ENCODE measurements at places on chromosomes 6 and 20.

GRCh38 chr20:18984238-18985200, 170.9 kb downstream of the SCP2D1 start:
- no peak for DNase-seq

- DNase-seq = no peak
Observed at GRCh38 chr20:33829636-33830035, 18.5 kb downstream of the CHMP4B start.

DNA sequence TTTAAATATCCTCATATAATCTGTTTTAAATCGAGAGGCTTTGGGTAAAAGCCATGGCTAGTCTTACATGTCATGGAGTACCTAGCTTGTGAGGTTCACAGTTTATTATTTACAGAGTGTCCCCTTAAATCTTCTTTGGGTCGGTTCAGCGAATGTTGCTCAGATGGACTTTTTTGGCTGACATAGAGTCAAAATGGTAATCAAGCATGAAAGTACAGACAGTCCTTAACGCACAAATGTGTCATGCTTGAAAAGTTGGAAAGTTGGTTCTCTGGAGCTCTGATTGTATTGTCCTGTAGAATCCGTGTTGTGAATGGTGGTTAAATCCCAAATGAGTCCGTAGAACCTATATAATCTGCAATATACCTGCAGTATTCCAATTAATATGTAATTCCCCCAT, 22.0 kb downstream of the PTPN1 start:
- no peak for DNase-seq

DNA sequence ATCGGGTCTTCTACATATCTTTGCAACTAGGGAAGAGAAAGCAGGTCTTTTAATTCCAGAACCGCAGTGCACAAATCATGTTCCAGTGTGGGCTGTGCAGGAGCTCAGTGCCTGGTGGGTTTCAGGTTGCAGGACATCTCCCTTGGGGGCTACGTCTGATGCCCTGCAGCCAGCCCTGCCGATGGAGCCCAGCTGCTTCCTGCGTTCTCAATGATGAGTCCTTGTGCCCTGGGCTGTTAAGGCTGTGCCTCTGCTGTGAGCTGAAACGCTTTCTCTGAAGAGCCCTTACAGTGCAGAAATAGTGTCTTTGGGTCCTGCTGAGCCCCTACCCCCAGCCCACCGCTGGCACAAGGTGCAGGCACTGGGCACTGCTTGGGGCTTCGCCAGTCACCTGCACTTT, 192.9 kb downstream of the SYNDIG1 start:
- no peak for DNase-seq

GRCh38 chr6:41332842-41333736, 2.3 kb upstream of the NCR2 start:
- DNase-seq = no peak

DNA sequence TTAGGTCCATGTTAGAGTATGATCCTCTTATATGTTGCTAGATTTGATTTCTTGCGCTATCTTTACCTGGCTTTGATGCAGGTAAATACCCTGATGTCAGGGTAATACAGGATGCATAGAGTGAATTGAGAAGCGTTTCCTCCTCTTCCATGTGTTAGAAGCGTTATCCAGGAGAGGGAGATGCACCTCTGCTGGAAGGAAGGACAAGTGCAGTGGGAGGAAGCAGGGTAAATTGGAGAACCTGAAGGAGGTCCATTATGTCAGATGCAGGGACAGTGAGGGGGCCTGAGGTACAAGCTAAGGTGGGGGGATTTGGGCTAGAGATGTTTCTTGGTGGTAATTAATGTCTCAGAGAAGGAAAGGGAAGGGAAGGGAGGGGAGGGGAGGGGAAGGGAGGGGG, 7.7 kb downstream of the SHLD1 start:
- DNase-seq = no peak

GRCh38 chr6:26022132-26022472, 59.5 kb downstream of the TRIM38 start:
- DNase-seq = peak; percentile 52

DNA sequence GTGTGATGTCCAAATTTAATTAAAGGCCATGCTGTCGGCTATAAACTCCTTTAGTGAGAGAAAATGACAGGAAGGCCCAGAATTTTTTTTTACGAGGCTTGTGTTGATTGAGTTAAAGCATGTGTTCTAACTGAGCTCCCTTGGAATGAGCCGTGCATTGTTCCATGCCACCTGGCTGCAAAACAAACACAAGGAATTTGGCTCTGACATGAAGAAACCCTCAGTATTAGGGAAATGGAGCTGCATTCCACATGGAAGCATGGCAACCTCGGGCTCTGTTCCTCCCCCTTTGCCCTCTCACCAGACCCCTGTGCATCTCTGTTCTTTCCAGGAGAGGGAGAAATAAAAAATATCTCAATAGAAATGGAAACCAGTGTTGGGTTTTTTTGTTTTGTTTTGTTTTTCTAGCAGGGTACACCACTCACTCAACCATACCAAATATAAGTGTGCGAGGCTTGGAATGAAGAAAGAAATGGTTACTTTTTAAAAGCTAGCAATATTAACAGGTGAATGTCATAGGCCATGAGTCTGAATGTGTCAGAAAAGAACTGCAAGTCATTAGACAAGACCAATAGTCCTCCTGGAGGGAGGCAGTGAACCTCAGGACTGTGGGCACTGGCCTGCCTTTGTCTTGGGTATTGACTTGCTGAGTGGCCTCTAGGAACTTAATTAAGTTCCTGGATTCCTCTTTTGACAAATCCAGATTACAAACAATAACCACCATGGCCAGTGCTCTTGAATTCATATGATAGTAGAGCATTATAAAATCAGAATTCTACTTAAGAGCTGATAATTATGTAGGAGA, 935.1 kb downstream of the KIF16B start:
- no peak for DNase-seq

DNA sequence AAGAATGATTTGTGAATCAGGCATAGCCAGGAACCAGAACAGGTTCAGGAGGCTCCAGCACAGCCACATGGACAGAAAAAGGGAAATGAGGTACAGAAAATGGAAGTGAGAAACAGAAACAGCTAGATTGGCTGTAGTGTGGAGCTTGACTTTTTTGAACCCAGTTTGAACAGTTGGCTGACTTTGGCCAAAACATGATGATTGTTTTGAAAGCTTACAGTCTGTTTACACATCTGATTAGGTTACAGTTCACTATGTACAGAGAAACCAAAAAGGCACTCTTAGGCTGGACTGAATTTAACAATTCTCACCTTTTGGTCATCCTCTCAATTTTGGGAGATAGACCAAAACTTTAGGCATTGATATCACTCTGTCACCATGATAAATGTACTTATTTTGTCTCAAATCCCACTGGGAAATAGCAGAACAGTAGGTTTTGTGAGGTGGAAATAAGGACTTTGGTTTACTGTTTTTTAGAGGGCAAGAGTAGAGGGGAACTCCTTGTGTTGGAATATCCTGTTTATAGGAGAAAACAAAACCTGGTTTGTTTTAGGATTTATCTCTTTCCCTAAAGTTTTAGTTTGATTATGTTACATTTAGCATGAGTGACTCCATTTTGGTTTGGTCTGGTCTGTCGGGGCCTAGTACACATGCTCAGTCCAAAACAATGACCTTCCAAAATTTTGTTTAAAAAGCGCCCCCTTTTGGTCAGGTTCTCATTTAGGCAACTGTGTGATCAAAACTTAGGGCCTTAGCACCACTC, 123.1 kb downstream of the OLIG3 start:
- no peak for DNase-seq

- DNase-seq = no peak
Observed at GRCh38 chr6:34679552-34680253, 16.9 kb downstream of the ILRUN start.

- no peak for DNase-seq
Observed at GRCh38 chr20:42212391-42212790, 594.2 kb upstream of the CHD6 start.
